Aorta (tissue), 5 donors: ENCODE measurements at places on chromosomes 12 and 14. TPM values are rescaled to one million over a fixed set of nuclear protein-coding genes. Genes with fewer than 3 reads are reported as not detected.

Gene ENDOU
- 1.7 TPM for total RNA-seq

Gene TAS2R50
- total RNA-seq: 3.3 TPM

Gene SRRM4
- 0.27 TPM for total RNA-seq

Gene KRT78
- not detected for total RNA-seq

Gene TTLL5
- total RNA-seq: 40.8 TPM

Gene SRGAP1
- 10.1 TPM for total RNA-seq

Gene GPR84
- 1.9 TPM for total RNA-seq

Gene JPH4
- total RNA-seq: 1.5 TPM

Gene MTRFR
- 12.1 TPM for total RNA-seq

Gene KRT76
- total RNA-seq: not detected

Gene FMNL3
- 53.9 TPM for total RNA-seq

Gene NUP37
- 16.1 TPM for total RNA-seq

Gene SERPINA1
- 23.1 TPM for total RNA-seq

Gene C12orf60
- 1.1 TPM for total RNA-seq

Gene PMEL
- total RNA-seq: 2.0 TPM

Gene SYNE3
- 39.1 TPM for total RNA-seq

Gene CLEC4C
- not detected for total RNA-seq

Gene PNMA1
- total RNA-seq: 45.5 TPM

Gene POTEM
- not detected for total RNA-seq

Gene NGB
- not detected for total RNA-seq

Gene ALDH6A1
- 33.6 TPM for total RNA-seq

Gene DNAH10
- total RNA-seq: 1.0 TPM

Gene CFAP251
- 2.8 TPM for total RNA-seq

Gene ARHGAP9
- 16.2 TPM for total RNA-seq

Gene ANKRD9
- 13.7 TPM for total RNA-seq

Gene RAD9B
- 2.2 TPM for total RNA-seq

Gene CARMIL3
- 0.42 TPM for total RNA-seq

Gene SPTB
- total RNA-seq: 5.4 TPM

Gene DDX47
- 42.8 TPM for total RNA-seq

Gene METTL25
- 22.2 TPM for total RNA-seq

Gene DIO2
- 14.4 TPM for total RNA-seq

Gene GLIPR1L1
- not detected for total RNA-seq

Gene ARPC3
- total RNA-seq: 154 TPM

Gene KRT84
- not detected for total RNA-seq

Gene TAS2R46
- total RNA-seq: 3.3 TPM

Gene MYRFL
- total RNA-seq: 0.55 TPM
